Sigmoid colon (tissue), 7 donors: ENCODE measurements at places on chromosomes 7 and 10. TPM values are rescaled to one million over a fixed set of nuclear protein-coding genes. Genes with fewer than 3 reads are reported as not detected.

DNA sequence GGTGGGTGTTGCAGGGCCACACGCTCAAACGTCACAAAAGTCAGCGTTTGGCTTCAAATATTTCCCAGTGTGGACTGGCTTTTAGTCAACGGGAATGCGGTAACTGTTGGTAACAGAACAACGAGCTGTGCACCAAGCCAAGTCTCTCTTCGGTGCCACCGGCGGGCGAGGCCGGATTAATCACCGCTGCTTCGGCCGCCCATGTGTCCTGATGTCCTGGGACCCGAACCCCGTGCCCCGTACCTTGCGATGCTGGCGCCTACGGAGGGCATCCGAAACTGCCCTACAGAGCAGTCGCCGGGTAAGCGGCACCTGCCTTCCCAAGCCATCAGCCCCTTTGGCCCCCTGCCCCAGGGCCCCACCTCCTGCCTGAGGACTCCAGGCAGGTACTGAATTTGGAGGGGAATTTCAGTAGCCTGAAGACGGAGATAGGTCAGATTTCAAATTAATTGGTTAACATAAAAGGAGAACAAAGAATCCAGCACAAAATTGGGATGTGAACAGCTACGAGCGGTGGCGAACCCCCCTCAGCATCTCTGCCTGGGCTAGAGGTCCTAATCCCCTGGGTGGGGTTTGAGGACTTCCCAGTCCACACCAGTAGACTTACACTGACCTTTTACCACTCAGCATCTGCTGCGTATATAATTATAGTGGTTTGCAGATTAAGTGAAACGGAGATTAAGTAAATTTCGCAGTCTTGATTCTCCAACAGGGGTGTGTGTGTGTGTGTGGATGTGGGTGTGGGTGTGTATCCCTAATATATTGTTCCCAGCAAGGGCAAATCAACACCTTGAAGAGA is at the start of gene LRRC72:
Gene LRRC72 (plus strand): TSS at position 84 of the 799 bp plus-strand sequence. CDS start 128 bp downstream, at position 212.
- no peak for DNase-seq

DNA sequence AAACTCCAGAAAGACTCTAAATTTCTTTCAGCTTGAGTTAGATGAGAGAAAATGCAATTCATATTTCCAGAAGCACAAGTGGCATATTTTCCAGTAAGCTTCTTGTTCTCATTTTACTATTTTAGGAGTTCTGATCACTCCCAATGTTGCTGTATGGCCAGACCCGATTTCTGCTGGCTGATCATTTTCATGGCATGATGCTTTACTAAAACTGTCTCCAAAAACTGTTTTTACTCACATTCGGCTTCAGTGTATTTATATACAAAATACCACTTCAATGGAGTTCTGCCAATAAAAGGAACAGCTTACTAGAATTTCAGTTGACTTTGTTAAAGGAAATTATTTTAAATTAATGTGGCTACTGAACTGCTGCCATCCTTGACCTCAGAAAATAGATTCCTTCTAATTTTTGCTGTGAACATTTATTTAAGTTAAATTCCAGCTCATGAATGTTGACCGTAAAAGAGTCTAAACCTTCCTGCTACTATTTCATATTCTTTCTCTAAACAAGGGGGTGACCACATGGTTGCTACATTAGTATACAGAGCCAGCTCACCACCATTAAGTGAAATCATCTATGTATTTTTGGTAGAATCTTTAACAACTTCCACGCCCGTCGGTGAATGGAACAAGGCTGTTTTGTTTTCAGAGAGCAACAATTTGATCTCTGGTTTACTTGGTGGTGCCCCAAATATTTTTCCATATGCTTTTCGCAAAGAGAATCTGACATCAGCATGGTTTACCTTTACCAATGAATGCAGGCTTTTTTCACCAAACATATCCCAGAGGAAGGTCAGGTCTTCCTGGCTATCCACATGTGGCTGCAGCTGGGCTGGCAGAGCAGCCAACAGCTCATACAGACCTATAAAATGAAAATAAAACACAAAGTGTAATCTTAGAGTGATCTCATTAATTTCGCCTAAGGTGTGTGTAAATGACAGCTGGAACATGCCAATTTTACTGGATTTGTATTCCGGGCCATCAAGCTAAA is 101.2 kb downstream of the MPP7 start:
- DNase-seq, result no peak

- no peak for DNase-seq
These were observed 551.7 kb downstream of the GRM8 start for GRCh38 chr7:126700807-126701604.

DNA sequence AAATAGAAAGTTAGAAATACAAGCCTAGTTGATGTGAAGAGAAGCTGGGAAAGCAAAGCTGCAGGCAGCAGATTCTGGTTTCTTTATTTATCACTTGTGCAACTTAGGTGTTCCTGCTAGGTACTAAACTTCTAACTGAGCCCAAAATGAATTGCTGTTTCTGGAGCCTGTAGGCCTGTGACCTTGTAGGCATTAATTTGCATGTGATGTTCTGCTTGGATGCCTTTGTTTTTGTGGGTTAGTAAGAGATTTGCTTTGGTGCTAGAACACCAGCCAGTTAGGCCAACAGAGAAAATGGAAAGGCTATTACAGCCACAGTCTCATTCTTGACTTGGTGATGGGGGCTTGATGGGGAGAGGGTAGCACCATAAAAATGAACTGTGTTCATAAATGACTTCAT is 370.7 kb downstream of the PPP1R3A start:
- no peak for DNase-seq

DNA sequence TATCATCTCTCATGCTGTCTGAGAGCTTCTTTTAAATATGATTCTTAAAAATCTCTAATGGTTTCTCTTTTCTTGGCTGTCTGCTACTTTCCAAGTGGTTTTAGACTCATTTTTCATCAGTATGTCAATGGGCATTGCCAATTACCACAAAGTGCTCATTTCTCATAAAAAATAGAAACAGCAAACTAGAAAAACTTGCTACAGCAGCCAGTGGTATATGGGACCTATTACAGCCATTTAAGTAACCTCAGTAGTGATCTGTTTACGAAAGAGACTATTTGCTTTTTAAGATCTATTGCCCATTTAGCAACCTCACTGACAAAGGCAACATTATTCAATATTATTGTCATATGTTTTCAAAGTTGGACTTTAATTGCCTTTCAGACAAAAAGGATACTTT is 207.1 kb upstream of the RHOBTB1 start:
- no peak for DNase-seq

GRCh38 chr7:70573071-70573661 is 558.8 kb upstream of the GALNT17 start:
- DNase-seq, result no peak

GRCh38 chr10:6493521-6494441 is 86.3 kb downstream of the PRKCQ start:
- DNase-seq, result no peak

- DNase-seq, result no peak
These were observed 32.3 kb upstream of the IL6 start for GRCh38 chr7:22694597-22695207.

DNA sequence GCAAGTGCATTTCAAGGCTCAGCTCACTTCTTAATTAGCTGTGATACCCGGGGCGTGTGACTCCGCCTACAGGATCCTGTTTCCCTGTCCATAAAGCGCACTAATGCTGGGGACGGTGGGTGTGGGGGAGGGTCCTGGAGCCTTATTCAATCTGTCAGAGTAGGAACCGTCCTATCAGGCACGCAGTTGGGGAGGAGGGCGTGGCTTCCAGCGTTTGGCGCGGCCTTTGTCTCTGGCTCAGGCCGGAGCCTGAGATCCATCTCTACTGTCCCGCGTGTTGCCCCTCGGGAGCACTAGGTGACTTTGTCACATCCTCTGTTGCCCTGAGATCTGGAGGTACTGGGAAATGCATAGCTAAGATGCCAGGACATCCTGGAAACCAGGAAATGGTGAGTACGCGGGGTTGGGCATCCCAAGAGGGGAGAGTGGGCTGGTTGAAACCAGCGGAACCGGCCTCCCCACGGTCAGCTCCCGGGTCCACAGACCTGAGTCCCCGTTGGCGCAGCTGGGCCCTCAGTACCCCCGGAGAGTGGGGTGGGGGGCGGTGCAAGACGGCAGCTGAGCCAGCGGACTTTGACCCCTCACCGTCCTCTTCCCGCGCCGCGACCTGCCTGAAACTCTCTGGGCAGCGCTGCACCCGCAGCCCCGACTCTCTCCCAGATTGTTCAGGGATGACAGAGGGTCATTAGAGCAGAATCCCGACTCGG is 104.4 kb upstream of the ZNF92 start:
- no peak for DNase-seq

- no peak for DNase-seq
These were observed 133.3 kb upstream of the LAMB4 start for GRCh38 chr7:108263425-108263824.

DNA sequence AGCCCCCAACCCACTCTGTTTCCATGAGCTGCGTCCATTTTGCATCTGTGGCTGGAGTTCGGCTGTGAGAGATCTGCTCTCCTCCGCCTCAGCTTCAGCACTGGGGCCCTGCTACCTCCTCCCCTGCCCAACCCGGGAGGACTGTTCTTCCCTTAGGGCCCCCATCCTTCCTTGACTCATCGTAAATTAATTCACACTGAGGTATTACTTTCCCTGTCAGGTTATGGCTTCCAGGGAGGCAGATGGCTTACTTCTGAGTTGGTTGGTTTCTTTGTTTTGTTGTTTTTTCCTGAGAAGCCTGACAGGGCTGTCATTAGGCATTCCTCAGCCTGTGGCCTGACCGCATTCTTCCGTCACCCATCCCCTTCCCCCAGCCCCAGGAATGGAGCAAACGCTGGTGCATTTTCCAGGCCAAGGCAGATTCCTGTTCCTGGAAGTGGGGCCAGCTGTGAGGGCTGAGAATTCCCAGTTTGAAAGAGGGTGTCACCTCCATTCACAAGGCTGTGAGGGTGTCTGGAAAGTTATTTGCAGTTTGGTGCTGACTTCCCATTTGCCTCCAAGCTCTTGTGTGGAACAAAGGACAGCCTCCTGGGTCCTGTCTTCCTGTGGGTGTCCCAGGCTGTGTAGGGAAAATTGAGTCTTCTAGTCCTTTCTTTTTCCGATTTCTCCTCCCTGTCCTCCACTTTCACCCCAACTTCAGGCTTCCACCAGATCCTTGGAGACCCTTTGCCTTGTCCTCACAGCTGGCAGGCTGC is 11.7 kb downstream of the CPA5 start:
- DNase-seq, result peak; percentile 90

- DNase-seq, result peak; percentile 55
These were observed 25.6 kb downstream of the PAPOLB start for GRCh38 chr7:4836206-4836661.

GRCh38 chr7:6228361-6229229 is 43.8 kb downstream of the CYTH3 start:
- DNase-seq, result no peak

GRCh38 chr10:1116051-1116450 is 59.9 kb downstream of the WDR37 start:
- no peak for DNase-seq

GRCh38 chr7:45564886-45565455 is 9.2 kb upstream of the ADCY1 start:
- DNase-seq, result no peak

GRCh38 chr7:66265566-66265965 is 60.4 kb downstream of the TPST1 start:
- no peak for DNase-seq

DNA sequence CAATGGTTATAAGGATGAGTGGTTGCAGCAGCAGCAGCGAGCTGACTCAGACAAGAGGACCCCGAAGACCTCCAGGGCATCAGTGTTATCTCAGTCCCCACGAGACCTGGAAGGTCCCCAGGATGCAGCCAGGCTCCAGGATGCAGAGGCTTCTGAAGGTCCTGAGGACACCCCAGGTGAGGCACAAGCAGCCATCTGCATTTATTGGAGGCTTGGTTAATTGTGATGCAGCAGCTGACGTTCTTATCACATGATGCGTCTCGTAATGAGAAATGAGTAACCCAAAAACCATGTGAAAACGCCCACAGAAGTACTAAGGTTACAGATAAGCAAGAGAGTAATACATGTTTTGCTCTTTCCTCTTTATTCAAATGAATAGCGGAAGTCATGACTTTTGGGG is 17.4 kb downstream of the C7orf57 start:
- no peak for DNase-seq

DNA sequence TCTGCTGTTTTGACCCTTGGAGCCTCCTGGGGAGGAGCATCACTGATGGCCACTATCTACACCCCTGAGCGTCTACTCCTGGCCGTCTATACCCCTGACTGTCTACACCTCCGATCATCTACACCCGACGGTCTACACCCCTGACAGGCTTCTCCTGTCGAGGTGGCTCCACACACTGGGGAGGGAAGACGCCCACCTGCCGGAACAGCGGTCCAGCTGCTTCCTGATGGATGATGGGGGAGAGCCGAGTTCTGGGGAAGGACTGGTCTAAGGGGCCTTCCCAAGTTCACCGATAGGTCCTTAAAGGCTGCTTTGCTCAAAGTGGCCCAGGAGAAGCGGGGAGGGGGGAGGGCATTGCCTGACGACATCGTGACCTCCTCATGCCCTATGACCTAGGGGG is 39.4 kb downstream of the GBX1 start:
- DNase-seq, result no peak

- DNase-seq, result no peak
These were observed 134.6 kb downstream of the CHRM2 start for GRCh38 chr7:137003086-137003485.

- DNase-seq, result no peak
These were observed 4.8 kb upstream of the EVX1 start for GRCh38 chr7:27237735-27238334.

DNA sequence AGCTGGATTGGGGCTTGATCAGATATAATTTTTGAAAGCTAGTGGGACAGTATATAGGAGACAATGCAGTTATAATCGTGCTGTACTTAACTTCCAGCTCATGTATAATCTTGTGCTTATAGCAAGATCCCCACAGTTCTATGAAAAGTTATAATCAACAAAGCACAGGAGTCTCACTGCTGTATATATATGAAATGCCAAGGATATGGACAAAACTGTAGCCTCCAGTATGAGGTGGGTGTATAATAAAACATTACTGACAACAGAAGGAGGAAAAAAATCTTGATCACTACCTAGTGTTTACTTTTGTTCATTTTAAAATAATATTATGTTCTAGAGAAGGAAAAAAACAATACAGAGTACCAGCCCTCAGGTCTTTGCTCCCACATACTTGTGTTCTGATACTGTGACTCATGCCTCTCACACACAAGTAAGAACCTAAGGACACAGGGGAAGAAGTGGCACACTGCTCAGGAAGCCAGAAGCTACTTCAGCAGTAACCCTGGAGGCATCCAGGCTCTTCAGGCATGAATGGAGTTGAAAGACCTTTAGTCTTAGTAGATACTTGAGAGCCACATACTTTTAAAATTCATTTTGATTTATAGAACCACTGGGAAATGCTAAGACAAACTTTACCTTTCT is 265.7 kb upstream of the IMMP2L start:
- no peak for DNase-seq

GRCh38 chr10:70651661-70652060 is 20.6 kb upstream of the ADAMTS14 start:
- DNase-seq, result no peak

ANXA11 gene
- 78.3 TPM for total RNA-seq

CYP3A5 gene
- total RNA-seq, result 4.6 TPM

GALNT17 gene
- 15.6 TPM for total RNA-seq

ZNF746 gene
- 18.5 TPM for total RNA-seq

YAE1 gene
- 26.4 TPM for total RNA-seq

HHEX gene
- total RNA-seq, result 3.5 TPM

C10orf105 gene
- not detected for total RNA-seq

HOXA6 gene
- 4.3 TPM for total RNA-seq

MBL2 gene
- total RNA-seq, result not detected

PPP2R2D gene
- total RNA-seq, result 22.7 TPM

CRHR2 gene
- not detected for total RNA-seq

SLC25A13 gene
- total RNA-seq, result 11.4 TPM

PNLIP gene
- not detected for total RNA-seq

RPEL1 gene
- not detected for total RNA-seq

HOXA5 gene
- total RNA-seq, result 12.1 TPM

IRF5 gene
- 6.6 TPM for total RNA-seq

MTURN gene
- total RNA-seq, result 75.9 TPM

TMEM176A gene
- total RNA-seq, result 20.4 TPM

CALML5 gene
- not detected for total RNA-seq

GRID2IP gene
- not detected for total RNA-seq

ANKRD7 gene
- 2.9 TPM for total RNA-seq
